ENCODE measurements at places on chromosomes 1 and 21.

DNA sequence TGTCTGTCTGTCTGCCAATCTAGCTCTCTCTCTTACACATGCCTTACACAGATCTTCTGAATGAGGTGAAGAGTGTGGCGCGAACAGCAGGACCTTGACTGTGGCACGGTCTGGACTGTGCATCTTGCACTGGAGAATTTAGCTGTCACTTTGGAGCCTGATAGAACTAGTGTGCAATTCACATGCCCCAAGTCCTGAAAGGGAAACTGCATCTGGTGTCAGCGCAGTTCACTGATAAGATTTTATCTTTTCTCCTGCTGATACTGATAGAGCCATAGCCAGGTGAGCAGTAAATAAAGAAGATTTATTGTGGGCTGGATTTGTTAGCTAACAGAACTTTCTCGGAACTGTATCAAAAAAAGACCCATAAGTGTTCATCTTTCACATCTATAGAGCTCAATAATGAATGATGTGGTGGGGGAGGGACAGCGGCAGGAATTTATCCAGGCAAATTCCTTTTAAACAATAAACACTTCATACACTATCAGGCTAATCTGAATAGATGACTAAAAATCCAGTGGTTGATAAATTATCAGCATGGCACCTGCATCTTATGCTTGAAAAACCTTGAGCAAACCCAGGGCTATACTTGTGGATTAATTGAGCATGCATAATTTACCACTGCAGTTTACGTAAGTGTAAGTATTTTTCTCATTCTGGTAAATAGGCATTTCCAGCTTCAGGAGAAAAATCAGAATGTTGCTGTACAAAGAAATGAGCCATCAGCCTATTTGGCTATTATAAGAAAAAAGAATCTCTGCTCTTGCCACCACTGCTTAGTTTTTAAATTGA, 104.1 kb downstream of the NTNG1 start:
- no peak for DNase-seq

- DNase-seq = no peak
Observed at GRCh38 chr1:8875216-8875861, 3.1 kb downstream of the ENO1 start.

- DNase-seq = no peak
Observed at GRCh38 chr1:184324972-184325371, 61.9 kb upstream of the C1orf21 start.

- no peak for DNase-seq
Observed at GRCh38 chr1:235958021-235958420, 91.3 kb upstream of the LYST start.

- no peak for DNase-seq
Observed at GRCh38 chr1:244400974-244401373, 50.7 kb downstream of the ADSS2 start.
